ENCODE measurements at places on chromosomes 1 and 21.

GRCh38 chr1:237583756-237584155 is 307.0 kb downstream of the ZP4 start:
- no peak for DNase-seq

DNA sequence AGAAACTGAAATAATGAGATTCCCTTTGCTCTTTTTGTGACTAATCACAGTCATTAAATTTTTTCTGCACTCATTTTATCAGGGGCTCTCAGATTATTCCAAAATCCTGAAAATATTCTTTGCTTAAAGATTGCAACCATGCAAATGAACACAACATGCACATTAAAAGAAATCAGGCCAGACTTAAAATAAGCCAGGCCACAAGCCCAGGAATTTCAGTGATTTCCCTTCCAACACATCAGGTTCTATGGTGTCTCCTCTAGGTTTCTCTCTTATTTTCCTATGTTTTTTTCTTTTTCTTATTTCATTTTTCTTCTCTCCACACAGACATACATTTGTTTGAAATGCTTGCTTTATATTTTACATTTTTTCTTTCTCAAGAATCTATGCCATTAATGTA is 65.3 kb downstream of the NIBAN1 start:
- DNase-seq, result no peak

DNA sequence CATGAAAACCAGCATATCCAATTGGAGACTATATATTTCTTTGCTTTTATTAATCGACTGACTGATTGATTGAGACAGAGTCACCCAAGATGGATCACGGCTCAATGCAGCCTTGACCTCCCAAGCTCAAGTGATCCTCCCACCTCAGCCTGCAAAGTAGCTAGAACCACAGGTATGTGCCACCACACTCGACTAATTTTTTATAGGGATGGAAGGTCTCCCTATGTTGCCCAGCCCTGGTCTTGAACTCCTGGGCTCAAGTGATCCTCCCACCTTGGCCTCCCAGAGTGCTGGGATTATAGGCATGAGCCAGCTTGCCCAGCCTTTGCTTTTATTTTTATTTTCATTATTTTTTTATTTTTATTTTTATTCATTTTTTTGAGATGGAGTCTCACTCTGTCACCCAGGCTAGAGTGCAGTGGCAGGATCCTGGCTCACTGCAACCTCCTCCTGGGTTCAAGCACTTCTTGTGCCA is 5.4 kb downstream of the SPEN start:
- no peak for DNase-seq

DNA sequence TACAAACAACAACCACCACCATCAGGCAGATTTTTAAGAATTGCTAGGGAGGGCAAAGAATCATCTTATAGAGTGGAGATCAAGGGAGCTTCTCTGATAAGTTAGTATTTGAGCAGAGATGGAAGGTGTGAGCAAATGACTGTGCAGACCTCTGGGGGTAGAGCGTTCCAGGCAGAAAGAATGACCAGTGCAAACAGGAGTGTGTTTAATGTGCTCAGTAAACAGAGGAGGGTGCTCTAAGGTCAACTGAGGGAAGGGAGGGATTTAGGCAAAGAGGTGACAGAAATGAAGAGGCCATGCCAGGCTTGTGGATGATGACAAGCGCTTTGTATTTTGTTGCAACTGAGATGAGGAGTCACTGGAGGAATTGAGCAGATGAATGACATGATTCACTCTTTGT is 172.5 kb upstream of the GJB5 start:
- DNase-seq, result no peak

DNA sequence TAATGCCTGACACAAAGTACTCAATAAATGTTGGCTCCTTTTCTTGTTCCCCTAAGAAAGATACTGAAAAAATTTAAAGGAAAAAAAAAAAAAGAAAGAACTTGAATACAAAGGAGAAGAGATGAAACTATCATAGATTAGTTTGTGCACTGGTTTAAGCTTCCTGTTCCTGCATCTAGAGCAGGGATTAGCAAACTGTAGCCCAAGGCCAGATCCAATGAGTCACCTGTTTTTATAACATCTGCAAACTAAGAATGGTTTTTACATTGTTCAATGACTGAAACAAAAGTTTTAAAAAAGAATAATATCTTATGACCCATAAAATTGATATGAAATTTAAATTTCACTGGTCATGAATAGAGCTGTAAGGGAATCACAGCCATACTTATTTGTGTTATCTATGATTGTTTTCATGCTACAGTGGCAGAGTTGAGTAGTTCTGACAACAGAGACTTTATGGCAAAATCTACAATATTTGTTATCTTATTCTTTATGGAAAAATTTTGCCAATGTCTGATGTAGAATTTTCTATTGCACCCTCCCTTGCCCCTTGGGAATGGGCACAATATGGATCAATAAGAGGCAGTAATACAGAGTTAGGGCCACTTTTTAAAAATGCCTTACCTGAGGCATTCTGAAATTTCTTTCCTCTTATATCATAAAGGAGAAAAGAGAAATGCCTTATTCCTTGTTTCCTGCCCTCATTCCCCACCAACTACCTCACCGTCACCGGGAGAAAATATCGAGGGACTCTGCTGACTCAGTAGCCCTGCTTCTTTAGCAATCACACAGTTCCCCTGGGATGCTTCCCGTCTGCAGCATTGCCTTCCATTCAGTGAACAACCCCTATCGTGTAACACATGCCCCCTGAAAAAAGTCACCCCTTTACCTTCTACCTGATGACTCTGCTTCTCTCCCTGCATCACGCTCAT is 50.6 kb downstream of the WDR64 start:
- DNase-seq, result no peak

DNA sequence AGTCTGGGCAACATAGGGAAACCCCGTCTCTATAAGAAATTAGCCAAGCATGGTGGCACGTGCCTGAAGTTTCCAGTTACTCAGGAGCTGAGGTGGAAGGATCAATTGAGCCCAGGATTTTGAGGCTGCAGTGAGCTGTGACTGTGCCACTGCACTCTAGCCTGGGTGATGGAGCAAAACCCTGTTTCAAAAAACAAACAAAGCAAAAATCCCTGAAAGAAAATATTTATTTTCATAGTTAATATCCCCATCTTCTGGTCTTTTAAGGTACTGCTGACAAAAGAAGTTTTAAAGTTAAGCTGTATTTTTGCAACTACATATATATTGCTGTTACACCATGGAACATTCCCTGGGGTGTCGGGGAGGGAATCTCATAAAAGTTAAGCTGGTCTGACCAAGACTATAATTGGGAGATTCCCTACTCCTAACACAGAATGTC is 26.0 kb downstream of the VAMP4 start:
- DNase-seq, result peak; percentile 41

DNA sequence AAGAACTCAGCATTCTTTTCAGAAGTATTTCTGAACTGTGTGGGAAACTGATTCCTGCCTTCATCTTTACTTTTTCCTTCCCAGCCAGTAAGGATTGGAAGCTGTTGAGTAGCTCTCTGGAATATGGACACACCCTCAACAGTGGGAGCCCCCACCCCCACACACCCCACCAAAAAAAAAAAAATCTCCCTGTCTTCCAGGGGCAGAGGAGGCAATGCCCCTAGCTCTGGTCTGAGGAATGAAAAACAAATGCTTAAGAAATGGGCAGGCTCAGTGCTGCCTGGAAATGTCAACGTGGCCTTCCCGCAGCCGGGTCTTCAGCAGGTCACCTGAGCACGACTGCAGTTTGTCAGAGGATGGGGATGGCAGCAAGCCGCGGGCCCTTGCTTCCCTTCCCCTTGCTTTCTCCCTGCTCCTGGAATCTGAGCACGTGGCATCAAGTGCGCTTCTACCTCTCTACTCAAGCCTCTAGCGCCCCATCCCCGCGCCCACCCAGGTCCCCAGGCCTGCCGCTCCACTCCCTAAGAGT is 479 bp downstream of the RGS16 start:
- no peak for DNase-seq

DNA sequence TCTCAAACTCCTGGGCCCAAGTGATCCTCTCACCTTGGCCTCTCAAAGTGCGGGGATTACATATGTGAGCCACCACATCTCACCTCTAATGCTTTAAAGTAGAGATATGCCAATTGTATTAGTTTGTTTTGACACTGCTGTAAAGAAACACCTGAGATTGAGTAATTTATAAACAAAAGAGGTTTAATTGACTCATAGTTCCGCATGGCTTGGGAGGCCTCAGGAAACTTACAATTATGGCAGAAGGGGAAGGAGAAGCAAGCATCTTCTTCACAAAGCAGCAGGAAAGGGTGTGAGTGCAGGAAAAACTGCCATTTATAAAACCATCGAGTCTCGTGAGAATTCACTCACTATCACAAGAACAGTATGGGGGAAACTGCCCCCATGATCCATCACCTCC is 3.5 kb upstream of the MYCL start:
- no peak for DNase-seq

DNA sequence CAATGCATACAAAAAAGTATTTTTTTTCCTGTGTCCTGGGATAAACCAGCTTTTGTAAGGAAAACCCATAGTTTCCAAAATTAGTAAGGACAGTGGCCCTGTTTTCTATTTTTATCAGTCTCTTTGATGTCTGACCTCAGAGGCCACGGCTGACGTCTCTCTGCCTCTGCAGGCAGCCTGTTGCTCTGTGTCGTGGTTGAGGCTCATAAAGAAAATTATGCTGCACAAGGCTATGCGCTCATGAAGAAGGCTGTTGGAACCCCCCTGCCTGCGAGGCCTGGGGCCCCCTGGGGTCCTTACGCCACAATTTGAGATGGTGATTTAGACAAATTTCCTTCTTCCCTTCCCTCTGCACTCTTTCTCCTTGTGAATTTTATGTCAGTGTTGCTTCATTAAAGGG is 48.9 kb downstream of the AGPAT3 start:
- no peak for DNase-seq

DNA sequence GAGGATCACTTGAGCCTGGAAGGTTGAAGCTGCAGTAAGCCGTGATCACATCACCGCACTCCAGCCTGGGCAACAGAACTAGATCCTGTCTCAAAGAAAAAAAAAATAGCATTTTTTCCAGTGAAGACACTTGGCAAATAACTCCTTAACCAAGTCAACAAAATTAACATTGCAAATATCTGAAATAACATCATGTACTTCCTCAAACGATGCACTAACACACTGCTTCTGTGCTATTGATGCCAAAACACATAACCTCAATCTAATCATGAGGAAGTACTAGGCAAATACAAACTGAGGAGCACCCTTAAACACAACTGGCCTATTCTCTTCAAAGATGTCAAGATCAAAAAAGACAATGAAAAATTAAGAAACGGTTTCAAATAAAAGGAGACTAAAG is 32.3 kb downstream of the PABPC4 start:
- no peak for DNase-seq

DNA sequence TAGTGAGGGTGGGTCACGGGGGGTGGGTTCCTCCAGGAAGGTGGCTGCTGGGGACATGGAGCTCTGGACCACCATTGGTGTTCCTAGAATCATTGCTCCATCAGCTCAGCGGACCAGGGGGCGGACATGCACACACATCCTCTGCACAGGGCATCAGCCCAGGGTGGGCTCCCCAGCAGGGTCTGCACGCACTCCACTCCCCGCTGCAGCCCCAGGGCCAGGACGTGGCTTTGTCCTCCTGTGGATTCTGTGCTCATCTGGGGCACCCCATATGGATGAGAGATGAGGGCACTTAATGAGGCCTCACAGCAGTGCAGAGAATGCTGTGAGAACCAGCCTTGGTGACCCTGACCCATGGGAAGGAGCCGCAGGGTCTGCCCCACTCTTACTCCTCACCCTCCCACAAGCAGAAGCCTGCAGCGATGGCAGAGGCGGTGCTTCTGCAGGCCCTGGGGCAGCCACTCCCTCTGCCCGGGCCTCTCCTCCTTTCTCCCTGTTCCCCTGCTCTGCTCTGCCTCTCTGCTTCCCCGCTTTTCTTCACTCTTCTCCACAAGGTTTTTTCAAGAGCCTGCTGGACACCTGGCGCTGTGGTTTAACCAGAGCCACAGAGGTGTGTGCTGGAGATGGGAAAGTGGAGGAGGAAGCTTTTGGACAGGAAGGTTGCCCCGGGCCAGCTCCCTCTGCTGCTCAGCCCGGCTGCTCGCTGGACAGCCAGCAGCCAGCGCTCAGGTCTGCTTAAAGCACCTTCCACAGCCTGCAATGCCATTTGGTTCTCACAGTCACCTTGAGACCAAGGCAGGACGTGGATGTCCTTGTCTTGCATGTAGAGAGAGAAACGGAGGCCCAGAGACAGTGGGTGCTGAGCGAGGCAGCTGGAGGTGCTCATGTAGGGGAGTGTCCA is 26.3 kb upstream of the PCBP3 start:
- DNase-seq, result no peak

DNA sequence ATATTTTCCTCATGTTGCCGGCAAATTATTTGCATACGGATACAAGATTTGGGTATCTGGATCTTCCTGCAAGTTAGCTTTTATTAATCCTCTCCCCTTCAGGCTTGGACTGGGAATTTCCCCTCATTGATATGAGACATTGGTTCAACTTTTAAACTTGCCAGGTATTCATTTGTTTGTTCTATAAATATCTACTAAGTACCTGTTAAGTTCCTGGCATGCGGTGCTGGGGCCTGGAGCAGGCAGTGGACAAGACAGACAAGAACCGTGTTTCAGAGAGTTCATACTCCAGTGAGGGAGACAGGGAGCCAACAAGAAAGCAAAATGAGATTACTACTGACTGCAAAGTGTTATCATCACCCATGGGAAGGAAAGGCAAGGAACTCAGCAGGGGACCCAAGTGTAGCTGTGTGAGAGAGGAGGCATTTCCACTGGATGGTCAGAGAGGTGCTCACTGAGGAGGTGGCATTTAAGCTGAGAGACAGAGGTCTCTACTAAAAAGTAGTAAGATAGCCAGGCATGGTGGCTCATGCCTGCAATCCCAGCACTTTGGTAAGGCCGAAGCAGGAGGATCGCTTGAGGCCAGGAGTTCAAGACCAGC is 39.1 kb upstream of the FHAD1 start:
- DNase-seq, result no peak

GRCh38 chr1:198734323-198735008 is 95.6 kb downstream of the PTPRC start:
- DNase-seq, result no peak

DNA sequence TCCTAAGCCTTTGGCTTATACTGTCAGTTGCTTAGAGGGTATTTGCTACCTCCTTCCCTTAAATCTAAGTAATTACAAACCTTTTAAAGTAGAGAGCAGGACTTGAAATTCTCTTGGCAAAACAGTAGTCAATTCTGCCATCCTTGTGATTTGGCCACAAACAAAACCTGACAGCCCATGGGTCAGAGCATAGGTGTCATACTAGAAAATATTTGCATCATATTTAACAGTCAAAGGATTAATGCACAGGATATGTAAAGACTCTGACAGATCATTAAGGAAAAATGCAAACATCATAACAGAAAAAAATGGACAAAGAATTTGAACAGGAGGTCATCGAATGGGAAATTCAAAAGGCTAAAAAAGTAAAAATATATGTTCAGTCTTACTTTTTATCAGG is 50.5 kb downstream of the ZFYVE9 start:
- no peak for DNase-seq

DNA sequence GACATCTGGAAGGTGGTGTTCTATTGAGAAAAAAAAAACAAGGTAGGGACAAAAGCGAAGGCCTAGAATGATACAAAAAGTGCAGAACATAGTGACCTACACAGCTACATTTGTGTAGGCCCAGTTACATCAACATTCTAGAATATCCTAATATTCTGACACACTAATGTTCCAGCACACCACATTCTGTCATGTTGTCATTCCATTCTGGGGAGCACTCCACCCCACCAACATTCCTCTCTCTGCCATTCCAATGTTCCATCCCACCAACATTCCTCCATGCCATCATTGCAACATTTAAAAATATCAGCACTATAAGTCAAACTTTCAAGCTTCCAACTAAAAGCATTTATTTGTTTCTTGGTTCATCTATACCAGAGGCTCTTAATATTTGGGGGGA is 28.5 kb downstream of the COA7 start:
- DNase-seq, result no peak
